Globus pallidus (tissue), 1 donor: ENCODE measurements at places on chromosomes 11 and 22.

DNA sequence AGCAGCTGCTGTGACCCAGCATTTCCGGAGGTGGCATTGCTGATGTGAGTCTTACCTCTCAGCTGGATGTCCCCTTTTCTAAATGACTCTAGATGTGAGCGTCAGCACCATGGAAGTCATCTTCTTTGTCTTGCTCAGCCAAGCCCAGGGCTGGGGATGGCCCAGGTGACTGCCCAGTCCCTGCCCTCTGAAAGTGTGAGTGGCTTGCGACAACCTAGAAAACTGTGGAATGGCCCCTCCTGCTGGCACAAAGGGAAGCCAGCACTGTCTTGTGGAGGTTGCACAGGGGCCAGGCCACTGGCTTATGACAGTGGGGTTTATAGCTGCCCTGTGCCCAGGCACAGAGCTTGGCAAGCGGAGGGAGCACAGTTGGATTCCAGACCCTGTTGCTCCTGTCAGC is 6.2 kb downstream of the TUB start:
- DNase-seq, result no peak

GRCh38 chr11:16812274-16812673 is 73.8 kb downstream of the C11orf58 start:
- peak; percentile 53 for DNase-seq

DNA sequence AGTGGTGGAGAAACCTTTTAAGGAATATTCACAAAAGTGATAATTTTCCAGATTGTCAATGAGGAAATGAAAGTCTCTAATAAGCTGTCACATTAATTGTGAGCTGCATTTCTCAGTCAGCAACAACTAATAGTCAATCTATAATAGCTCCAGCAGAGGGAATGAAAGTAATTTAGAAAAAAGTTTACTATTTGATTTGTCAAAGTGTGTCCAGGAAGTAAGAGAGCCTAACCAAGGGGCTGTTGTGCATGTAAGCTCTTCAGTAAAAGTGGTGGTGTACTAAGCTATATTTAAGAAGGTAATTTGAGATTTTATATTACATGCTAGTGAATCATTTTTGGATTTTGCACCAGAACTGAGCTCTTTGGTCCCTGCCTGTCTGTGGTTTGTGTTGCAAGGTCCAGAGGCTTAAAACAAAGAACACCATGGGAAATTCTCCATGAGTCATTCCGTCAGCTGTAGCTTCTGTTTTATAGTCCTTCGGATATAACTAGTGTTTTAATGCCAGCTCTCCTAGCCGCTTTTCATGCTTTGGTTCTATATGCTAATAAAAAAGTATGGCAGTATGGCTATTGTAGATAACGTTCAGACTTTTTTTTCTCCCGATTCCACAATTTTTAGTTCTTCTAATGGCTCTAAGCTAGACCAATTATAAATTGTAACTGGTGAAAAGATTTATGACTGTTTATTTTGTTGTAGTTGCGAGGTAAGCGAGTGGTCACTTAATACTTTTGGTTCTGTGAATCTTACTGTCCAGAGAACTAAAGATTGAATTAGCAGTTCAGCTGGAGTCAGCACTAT is 64.6 kb downstream of the ARHGEF12 start:
- peak; percentile 26 for DNase-seq

DNA sequence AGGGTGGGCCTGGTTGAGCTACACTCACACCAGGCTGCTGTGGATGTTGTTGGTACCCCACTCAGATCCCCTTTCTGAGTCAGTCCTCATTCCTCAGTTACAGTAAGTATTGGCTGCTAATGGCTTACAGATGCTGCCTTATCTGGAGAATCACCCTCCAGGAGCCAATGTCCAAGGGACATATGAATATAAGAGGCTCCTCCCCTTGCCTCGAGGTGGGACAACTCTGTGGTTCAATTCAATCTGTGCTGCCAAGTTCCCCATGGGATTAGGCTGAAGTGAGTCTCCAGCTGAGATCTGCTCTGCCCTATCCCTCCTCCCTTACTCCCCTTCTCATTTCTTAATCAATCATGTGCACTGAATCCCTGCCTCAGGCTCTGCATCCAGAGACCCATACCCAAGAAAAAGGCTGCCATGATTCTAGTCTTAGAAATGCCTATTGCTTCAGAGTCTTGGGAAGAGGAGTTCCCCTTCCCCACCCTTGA is 168.8 kb upstream of the SYT13 start:
- DNase-seq, result no peak

- DNase-seq, result no peak
Measured at GRCh38 chr11:10394229-10395101, 60.6 kb upstream of the AMPD3 start.

GRCh38 chr11:39668640-39669039 is 1790.8 kb downstream of the LRRC4C start:
- DNase-seq, result no peak

DNA sequence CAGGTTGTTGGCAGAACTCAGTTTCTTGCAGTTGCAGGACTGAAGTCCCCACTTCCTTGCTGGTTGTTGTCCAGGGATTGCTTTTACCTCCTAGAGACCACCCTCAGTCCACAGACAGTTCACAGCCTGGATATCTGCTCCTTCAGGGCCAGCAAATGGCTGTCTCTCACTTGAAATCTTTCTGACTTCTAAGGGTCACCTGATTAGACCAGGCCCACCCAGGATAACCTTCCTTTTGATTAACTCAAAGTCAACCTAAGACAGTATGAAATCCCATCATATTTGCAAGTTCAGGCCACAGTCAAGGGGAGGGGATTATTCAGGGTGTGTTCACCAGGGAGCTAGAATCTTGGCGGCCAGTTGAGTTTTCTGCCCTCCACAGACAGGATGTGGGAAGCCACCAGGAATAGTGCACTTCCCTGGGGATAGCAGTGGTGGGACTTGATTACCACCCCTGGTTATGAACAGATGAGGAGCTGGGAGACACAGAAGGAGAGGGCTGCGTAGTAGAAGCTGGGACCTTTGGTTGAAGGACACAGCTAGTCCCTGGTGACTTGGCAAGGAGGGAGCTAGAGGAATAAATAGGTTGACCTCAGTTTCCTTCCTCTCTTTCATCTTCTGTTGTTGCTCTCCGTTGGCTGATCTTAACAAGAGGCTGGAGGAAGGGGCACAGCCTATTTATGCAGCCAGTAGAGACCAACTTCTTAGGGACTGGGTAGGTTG is 33.4 kb downstream of the MIAT start:
- no peak for DNase-seq

DNA sequence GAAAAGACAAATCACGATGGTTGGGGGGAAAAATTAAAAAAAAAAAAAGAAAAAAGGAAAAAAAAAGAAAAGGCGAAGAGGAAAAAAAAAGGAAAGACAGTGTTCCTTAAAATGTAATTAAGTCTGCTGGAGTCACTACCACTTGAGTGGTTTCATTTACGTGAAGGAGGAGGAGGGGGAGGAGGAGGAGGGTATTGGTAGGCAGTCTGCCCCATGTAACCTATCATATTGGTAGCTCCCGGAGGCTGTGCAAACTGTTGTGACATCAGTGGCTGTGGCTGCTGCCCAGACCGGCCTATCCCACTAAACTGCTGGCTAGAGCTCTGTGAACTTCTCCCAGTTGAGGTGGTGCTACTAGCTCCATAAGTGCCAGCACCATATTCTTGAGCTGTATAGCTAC is 17.9 kb downstream of the KDELR3 start:
- DNase-seq, result no peak

DNA sequence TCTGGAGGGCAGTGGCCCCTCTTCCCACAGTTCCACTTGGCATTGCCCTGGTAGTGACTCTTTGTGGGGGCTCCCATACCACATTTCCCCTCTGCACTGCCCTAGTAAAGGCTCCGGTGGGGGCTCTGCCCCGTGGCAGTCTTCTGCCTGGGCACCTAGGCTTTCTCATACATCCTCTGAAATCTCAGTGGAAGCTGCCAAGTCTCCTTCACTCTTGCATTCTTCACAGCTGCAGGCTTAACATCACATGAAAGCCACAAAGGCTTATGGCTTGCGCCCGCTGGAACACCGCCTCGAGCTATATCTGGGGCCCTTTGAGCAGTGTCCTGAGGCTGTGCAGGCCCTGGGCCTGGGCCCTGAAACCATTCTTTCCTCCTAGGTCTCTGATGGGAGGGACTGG is 25.3 kb downstream of the PLEKHB1 start:
- DNase-seq, result no peak

GRCh38 chr11:106853850-106854401 is 164.3 kb downstream of the GUCY1A2 start:
- no peak for DNase-seq

GRCh38 chr11:17476317-17477083 is at the start of gene ABCC8:
ABCC8 (minus strand) TSS chr11:17476845; CDS start chr11:17476776, 69 bp downstream.
- no peak for DNase-seq

GRCh38 chr11:87263979-87264378 is 226.2 kb downstream of the TMEM135 start:
- DNase-seq, result no peak

DNA sequence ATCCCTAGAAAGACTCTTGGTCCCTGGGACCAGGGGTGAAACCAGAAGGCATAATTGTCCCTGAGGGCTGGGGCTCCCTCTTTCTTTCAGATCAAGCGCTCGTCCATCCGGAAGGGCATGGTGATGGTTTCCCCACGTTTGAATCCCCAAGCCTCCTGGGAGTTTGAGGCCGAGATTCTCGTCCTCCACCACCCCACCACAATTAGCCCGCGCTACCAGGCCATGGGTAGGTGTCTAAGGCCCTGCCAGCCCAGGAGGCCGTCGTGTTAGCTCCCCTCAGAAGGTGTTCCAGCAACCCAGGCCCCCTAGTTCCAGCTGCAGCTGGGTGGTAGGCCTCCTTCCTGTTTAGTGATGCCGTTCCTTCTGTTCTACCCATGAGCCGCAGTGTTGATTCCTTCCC is 21.4 kb downstream of the GTPBP1 start:
- DNase-seq, result no peak

DNA sequence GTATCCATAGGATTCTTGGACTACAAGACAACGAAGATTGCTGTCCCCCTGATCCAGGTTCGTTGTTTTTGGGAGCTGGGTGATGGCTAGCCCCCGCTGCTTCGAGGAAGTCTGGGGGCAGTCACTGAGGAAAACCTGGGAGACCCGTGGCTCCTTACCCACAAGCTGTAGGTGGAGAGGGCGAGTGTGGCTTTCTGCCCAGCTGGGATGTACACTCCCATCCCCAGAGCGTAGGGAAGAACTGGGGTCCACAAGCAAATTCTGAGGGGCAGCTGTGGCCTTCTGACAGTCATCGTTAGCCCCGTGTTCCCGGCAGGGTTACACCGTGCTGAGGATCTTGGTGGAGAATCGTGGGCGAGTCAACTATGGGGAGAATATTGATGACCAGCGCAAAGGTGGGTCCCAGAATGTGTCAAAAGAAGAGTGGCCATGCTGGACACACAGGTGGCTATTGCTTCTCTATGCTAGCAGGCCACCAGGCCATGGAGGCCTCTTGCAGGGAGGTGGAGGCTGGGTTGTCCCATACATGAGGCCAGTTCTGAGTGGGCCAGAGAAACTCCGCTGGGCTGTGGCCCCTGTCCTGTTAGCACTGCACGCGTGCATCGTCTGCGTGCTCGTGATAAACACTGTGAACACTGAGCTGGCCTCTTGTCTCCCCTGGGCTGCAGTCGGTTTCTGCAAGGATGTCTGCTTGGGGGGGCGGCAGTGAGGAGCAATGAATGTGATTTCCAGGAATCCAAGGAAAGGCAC is 39.8 kb downstream of the GLB1L2 start:
- no peak for DNase-seq

GRCh38 chr11:62542750-62543567 is 3.6 kb downstream of the AHNAK start:
- peak; percentile 55 for DNase-seq

DNA sequence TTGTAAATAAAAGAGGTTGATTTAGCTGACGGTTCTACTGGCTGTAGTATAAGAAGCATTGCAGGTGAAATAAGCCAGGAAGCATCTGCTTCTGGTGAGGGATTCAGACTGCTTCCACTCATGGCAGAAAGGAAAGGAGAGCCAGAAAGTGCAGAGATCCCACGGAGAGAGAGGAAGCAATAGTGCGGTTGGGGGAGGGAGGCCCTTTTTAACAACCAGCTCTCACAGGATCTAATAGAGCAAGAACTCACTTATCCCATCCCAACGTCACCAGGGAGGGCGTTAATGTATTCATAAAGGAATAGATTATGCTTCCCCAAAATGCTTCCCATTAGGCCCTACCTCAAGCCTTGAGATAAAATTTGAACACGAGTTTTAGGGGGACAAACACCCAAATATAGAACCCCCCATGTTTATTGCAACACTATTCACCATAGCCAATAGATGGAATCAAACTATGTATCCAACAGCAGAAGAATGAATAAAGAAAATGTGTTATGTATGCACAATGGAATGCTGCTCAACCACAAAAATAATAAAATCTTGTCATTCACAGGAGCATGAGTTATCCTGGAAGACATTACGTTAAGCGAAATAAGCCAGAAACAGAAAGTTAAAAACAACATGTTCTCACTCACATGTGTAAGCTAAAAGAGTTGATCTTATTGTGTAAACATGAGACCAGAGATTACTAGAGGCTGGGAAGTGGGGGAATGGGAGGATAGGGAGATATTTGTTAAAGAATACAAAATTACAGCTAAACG is 908.3 kb upstream of the ANO3 start:
- DNase-seq, result no peak

- DNase-seq, result no peak
Measured at GRCh38 chr22:49604732-49605302, 222.9 kb downstream of the BRD1 start.

GRCh38 chr11:86818462-86819192 is 18.3 kb downstream of the PRSS23 start:
- peak; percentile 74 for DNase-seq

DNA sequence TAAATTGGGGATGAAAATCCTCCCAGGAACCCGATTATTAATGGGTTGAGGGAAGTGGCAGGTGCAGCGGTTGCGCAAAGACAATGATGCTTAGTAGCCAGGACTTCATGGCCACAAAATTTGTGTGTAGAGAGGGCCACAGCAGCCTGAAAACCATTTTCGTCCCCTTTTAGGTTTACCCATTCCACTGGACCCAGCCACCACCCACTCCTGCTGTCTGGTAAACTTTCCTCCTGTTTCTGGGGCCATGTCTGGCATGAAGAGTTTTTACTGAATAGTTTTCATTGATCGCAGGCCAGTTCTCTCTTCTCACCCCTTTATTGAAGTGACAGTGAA is 69.5 kb upstream of the SYT13 start:
- DNase-seq, result no peak

GRCh38 chr22:38696606-38697424 is 3.9 kb downstream of the JOSD1 start:
- no peak for DNase-seq

DNA sequence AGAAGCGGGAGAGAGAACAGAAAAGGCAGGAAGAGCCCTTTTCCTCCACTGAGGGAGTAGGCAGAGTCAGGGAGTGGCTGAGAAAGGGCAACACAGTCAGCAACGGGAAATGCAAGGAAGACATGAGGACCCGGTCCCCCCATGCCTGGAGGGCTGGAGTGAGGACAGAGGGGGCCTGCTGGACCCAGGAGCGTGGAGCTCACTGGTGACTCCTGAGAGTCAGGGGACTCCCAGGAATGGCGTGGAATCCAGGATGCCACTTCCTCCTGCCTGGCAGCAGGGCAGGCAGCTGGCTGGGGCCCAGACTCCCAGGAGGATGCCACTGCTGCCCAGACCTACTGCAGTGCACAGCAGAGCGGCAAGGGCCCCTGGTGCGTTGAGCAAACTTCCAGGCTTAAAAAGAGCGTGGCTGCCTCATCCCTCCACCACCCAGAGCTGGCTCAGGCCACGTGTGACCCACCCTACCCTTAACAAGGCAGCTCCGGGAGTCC is 11.3 kb downstream of the C11orf21 start:
- DNase-seq, result no peak
